Amygdala (tissue), 56 donors: ENCODE measurements at places on chromosomes 3 and 15.

GRCh38 chr3:46987743-46988401 is 8.4 kb downstream of the NBEAL2 start:
- no peak for DNase-seq

GRCh38 chr15:68285259-68285980 is 7.9 kb downstream of the FEM1B start:
- no peak for DNase-seq

DNA sequence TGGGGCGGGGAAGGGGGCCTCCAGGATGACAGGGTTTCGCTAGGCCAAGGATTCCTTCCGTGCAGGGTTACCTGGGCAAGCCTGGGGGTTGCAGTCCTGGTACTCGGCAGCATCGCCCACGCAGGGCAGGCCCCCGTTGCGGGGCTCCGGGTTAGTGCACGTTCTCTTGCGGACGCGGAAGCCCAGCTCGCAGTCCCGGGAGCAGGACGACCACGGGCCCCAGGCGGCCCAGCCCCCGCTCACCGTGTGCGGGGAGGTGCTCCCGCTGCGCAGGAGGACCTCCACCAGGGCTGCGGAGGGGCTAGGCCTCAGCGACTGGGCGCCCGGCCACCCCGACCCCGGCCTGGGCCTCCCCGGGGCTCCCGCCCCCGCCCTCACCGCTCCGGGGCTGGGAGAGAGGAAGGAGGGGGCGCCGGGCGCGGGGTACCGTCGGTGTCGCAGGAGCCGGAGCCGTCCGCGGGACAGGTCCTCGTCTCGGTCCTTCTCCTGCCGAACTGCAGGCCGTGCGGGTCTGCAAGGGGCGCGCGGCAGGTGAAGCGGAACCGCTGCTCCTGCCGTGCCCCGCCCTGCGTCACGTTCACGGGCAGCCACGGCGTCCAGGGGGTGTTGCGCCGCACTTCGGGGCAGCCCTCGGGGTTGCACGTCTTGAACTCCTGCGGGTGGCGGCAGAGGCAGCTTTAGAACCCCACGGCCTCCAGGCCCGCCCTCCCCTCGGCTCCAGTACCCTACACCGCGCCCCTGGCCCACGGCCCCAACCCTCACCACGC is 114.6 kb downstream of the SEMA5B start:
- no peak for DNase-seq

GRCh38 chr3:141087778-141088130 is 36.6 kb downstream of the SPSB4 start:
- no peak for DNase-seq

DNA sequence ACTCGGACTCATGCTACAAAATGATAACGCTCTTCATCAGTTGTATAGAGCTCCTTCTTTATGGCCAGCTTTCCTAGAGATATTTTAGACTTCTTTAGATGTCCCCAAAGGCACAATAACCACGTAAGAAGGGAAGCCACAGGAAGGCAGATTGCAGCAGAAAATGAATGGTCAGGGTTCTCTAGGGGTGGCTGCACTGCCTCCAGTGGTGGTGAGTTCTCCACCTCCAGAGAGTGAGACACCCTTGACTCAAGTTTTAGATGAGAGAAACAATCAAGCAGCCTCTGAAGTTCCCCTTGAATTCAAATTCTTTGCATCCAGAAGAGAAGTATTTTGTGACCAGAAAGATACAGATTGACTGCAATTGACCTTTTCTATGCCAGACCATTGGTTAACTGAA is 191.5 kb downstream of the TP63 start:
- no peak for DNase-seq
